ENCODE measurements at places on chromosomes 7 and 10. TPM values are rescaled to one million over a fixed set of nuclear protein-coding genes. Genes with fewer than 3 reads are reported as not detected.
A peak's percentile ranks its signal among the peaks of the same experiment; 100 is the strongest.

Gene PRSS1
- total RNA-seq, result not detected

Gene FAM241B
- 2.6 TPM for total RNA-seq

Gene CFTR
- total RNA-seq, result not detected

Gene FLNC
- 1,817 TPM for total RNA-seq

Gene CPSF4
- 26.0 TPM for total RNA-seq

Gene TACC2
- 334 TPM for total RNA-seq

DNA sequence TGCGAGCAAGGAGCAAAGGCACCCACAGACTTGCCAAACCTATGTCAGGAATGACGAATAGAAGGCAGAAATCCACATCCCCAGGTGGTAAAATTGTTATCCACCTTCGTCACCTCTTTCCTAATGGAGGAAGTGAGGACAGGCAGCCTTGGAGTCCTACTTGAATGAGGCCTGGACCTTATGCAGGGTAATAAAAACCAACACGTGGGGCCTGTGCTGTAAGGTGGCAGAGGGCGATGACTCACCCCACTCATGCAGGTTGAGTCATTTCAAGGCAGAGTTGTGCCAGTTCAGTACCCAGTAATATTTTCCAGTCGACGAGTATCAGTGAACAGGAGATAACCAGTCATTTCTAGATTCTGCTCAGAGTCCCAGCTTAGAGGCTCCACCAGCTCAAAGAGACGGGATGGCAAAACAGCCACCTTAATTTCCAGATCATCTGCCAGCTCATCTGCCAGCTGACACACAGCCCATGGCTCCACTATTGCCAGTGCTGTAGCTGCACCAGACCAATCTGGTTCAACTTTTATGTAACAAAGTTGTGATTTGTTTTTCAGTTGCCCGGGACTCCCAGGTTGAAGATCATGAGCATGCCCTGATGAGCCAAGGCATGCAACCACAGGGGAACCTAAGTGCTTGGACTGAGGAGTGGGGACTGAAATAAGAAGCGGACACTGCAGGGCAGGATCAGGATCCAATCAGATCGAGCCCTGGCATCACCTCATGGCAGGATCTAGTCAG, 176.2 kb upstream of the ITGB1 start:
- DNase-seq, result peak; percentile 65

DNA sequence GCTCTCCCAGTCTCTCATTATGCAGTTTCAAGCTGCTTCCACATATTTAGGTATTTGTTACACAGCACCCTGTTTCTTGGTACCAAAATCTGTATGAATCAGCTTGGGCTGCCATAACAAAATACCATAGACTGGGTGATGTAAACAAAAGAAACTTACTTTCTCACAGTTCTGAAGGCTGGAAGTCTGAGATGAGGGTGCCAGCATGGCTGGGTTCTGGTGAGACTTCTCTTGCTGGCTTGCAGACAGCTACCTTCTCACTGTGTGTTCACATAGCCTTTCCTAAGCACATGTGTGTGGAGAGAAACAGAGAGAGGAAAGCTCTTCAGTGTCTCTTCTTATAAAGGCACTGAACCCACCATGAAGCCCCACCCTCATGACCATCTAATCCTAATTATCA, 15.7 kb upstream of the CBLL1 start:
- no peak for DNase-seq

DNA sequence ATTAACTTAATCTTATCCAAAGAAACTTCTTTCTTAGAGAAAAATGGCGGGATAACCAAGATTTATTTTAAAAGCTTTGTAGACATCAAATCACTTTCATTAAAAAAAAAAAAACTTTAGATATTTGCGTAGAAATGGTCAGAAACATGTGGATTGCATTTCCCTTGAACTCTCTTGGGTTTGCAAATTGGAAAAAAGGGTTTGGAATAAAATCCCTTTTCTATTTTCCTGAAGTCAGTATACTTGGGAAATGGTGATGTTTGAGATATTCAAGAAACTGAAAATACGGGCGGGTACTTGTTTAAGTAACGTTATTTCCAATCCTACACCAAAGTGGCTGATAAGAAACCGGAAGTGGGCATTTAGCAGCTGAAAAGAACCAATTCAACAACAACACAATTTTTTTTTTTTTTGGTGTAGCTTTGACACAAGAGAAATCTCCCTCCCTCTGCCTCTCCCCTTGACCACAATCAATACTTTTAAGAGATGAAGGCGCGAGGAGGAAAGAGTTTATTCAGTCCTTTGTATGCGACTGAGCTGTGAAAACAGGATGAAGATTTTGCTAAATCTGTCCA, 13.7 kb upstream of the GFRA1 start:
- DNase-seq, result no peak

DNA sequence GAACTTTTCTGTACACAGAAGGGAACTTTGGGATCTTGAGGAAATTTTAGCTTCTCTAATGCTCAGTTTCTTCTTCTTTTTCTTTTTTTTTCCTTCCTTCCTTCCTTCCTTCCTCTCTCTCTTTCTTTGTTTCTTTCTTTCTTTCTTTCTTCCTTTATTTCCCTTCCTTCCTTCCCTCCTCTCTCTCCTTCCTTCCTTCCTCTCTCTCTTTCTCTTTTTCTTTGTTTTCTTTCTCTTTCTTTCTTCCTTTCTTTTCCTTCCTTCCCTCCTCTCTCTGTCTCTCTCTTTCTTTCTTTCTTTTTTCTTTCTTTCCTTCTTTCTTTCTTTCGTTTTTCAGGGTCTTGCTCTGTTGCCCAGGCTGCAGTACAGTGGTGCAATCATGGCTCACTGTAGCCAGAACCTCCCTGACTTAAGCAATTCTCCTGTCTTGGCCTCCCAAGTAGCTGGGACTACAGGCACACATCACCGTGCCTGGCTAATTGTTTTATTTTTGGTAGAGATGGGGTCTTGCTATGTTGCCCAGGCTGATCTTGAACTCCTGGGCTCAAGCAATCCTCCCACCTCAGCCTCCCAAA, 58.6 kb upstream of the SDK1 start:
- DNase-seq, result no peak

- DNase-seq, result no peak
Observed at GRCh38 chr7:28787106-28787505, 171.0 kb downstream of the TRIL start.

DNA sequence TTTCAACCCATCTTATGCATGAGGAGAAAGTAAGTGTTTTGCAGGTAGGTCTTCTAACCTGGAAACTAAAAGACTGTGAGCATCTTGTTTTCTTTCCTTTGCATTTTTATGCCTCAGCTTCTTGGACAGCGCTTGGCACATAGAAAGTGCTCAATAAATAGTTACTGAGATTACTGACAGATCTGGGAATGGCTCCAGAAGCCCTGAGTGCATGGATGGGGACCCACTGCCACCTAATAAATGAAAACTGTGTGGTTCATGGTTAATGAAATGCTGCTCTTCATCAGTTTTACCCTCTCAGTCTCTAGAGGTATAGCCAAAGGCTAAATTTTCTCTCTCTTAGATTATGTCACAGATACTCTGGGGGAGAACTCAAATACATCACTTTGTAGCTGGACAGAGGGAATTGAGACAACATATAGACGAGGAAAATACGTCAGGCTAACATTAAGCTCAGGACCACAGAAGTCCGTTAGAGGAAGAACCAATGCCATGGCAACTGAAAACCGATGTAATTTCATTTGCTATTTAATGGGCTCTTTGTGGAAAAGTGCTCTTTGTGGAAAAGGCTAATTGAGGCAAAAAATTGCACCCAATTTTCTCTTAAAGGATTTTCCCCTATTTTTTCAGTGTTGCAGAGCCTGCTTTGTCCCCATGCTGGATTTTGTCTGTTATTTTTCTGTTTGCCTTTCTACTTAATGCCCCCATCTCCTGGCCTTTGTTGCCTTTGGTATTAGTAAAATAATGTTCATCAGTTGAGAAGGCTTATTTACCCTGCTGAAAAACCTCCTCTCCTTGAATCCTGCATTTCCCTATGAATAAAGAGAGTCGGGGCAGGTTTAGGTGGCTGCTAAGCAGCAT, 17.8 kb downstream of the ASB4 start:
- DNase-seq, result no peak

DNA sequence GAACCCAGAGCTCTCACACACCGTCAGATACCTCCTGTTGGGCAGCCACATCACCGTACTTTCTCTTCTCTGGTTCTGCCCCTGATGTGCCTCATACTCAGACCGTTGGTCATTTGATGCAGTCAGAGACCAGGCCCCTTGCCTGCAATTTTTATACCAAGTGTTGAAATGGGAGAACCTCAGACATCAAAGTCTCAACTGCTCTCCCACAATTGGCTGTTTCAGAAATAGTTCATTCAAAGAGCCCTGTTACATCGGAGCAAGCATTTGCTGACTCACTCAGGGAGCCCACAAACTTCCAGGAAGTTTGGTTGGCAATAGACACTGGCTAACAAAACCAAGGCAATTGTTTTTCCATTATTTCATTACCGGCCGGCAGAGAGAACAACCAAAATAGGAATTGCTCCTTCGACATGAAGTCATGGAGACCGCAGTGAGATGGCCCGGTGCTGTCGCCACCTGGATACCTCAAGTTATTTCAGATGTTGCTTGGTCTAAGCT, 33.5 kb upstream of the ADAM12 start:
- no peak for DNase-seq

DNA sequence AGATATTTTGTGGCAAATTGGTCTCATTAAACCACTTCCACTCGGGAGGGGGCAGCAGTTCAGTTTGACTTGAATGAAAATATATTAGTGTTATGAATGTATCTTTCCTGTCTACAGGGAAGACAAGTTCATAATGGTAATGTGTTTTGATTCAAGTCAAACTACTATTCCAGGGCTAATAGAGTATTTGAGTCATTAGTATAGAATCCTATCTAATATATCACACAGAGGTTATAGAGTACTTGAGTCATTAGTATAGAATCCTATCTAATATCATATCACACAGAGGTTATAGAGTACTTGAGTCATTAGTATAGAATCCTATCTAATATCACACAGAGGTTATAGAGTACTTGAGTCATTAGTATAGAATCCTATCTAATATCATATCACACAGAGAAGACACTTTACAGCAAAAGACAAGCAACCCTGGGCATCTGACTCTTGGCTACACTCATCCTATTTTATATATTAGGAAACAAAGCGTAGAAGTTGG, 199.7 kb upstream of the MAGI2 start:
- DNase-seq, result no peak

DNA sequence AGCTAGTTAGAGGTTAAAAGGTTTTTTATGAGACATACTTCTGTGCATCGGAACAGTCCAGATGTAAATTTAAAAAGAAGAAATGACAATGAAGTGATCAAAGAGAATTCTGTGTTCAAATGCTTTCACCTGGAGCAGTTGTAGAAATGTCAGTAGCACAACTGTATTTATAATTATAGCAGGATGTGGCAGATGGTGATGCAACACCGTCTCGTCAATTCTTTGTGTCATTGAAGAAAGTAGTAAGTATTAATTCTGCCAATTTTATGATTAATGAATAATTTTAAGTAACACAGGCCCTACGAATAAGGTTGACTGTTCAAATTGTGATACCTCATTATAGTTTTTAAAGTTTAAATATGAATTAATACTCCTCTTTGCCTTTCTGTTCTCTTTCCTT, 171.1 kb downstream of the ADK start:
- no peak for DNase-seq

DNA sequence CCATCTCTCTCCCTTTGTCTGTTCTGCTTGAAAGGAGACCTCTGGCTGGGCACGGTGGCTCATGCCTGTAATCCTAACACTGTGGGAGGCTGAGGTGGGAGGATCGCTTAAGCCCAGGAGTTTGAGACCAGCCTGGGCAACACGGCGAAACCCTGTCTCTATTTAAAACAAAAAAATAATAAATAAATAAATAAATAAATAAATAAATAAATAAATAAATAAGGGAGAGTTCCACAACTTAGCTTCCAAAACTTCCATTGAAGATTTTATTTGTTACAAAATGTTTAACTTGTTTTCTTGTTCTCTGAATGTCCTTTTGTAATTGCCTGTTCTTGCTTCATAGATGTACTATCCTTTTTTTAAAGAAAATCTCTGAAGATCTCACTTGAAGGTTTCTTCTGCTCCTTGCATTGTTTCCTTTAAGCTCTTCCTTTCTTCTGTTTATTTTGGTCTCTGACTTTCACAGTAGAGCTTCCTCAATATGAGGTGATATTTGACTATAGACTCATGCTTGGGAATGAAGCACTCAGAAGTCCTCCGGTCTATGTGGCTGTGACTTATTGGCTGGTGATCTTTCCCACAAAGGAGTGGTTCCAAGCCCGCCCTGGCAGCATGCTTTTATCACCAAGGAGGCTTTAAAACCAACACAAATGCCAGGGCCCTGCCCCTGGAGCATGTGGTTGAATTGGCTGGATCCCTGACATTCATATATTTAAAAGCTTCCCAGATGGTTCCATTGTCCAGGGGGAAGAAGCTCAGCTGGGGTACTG, 18.1 kb upstream of the NPTX2 start:
- DNase-seq, result no peak

DNA sequence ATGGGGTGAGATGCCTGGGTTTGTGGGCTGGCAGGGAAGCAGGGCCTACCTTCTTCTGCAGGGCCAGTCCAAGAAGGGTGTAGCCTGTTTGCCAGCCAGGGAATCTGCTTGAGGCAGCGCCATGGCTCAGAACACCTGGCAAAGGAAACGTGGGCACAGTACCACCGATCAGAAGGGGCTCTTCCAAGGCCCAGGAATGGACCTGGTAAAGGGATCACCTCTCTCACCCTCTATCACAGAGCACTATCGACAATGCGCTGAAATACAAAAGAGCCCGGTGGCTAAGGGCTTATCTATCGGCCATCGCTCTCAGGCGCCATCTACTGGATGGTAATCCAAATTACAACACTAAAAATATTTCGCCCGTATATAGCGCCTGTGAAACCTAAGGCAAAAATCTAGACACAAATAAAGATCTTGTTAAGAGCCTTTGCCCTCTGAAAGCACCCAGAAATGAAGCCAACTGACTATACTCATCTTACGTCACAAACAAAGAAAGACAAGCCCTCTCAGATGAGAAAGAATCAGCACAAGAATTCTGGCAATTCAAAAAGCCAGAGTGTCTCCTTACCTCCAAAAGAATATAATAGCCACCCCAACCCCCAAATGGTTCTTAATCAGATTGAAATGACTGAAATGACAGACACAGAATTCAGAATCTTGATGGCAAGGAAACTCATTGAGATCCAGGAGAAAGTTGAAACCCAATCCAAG, 217.8 kb upstream of the HPS1 start:
- no peak for DNase-seq

GRCh38 chr7:64602086-64602485, 39.2 kb upstream of the ZNF680 start:
- no peak for DNase-seq

DNA sequence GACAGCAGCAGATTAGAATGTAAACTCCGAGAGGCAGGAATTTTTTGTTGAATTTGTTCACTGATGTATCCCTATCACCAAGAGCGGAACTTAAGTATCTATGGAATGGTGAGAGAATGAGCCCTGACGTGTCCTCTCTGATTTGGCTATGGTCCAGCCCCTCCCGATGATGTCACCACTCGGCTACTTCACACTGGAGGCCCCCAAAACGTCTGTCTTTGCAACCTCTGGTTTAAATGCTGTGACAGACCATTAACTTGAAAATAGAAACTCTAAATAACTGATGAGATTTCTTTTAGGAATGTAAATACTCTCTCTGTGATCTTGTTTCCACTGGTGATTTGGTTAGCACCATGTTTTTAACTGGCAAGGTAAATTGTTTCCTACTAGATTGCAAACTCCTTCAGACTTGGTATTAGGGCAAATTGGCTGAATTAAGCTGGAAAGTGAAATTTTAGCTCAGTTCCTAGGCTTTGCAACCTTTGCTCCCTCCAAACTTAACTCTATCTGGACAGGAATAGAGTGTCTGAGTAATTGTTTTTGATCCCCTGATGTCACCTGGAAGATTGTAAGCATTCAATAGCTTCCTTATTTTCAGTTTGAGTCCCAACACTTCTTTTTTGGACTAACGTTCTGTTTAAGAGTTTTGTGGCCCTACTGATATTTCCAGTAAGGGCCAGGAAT, 19.1 kb downstream of the SLC16A12 start:
- peak; percentile 36 for DNase-seq

Data from gastrocnemius medialis (tissue), 4 donors.